HS-27A (cell line): ENCODE measurements at places on chromosomes 4 and X.

DNA sequence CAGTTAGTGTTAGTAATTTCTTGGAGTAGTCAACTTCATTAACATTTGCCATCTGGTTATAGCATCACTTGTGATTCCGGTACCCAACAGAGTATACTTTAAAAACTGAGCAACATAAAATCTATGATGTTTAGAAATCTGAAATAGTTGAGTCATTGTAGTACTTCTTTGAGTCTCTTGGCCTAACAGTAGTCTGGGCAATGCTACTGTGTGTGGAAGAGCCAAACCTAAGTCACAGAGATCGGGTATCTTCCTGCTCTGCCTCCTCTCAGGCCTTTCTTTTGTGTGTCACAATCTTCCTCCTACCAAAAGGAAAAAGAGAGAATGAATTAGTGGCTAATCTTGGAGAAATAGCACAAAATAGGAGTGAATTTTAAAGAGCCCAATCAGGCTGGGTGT, 25.5 kb downstream of the DCUN1D4 start:
- DNase-seq: no peak

DNA sequence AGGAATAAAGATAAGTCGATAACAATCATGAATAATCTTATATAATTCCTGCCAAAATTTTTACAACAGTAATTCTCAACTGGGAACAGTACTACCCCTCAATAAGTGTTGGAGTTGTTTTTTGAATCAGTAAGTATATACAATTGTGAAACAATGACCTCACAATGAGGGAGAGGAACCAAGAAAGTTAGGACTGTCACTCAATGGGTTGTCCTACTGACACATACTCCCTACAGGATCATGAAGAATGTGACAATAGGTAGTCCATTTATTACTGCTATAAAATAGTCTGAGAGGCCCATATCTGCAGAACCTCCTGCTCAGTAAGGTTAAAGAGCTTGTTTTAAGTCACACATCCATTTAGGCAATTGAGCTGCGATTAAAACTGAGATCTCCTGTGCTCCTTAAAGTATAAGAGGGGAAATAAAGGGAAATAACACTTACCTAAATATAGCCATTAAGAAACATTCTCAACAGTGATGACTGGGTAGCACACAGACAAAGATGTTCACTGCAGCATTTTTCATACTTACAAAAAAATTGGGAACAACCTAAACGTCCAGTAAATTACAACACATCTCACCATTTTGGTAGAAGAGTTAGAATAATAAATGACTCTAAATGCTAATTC, 26.2 kb downstream of the FBXW7 start:
- no peak for DNase-seq

DNA sequence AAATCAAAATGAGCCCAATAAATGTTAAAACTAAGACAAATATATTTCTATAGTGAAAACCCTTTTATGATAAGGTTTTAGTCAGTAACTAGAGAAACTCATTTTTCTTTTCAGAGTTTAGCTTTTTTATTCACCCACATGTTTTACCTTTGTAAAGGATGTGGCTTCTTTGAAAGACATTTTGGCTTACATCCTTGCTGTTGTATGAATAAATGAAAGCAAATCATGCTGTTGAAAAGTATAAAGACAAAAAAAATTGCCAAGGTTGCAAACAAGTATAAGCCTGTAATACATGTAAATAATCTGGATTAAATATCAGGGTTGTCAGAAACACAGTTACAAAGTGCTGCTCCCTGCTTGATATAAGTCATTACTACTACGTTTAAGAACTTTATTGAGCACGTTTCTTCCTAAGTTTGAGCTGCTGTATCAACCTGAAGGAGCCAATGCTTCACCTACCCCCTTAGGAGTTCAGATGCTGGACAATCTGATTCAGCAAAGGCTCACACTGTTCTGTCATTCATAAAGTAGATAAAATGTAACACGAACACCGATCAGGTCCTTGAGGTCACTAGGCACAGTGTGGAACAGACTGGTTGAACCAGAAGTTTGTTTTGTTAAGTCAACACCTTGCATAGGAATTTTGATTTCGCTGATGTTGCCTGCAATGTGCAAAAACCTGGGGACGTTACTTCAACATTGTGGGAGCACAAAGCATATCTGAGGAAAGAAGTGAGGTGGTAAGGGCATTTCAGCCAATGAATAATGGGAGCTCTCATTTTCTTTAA, 321.2 kb upstream of the BMP3 start:
- DNase-seq: no peak

DNA sequence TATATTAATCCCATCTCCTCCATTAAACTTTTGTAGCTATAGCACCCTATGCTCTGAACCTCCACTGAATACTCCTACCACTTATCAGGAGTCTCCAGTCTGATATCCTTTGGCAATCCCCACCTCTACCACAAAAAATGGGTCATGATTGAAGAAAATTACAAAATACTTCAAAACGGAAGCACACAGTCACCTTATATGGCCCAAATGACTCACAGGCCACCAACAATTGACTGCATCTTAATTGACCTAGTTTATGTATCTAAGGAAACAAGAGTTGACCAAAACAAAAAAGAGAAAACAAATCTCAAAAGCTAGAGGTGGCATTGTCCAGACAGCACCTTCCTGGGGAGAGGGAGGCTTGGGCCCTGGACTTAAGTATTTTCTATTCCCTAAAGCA, 120.0 kb upstream of the DIAPH2 start:
- no peak for DNase-seq

- no peak for DNase-seq
These were observed 64.7 kb downstream of the DHX15 start for GRCh38 chr4:24519649-24520048.

DNA sequence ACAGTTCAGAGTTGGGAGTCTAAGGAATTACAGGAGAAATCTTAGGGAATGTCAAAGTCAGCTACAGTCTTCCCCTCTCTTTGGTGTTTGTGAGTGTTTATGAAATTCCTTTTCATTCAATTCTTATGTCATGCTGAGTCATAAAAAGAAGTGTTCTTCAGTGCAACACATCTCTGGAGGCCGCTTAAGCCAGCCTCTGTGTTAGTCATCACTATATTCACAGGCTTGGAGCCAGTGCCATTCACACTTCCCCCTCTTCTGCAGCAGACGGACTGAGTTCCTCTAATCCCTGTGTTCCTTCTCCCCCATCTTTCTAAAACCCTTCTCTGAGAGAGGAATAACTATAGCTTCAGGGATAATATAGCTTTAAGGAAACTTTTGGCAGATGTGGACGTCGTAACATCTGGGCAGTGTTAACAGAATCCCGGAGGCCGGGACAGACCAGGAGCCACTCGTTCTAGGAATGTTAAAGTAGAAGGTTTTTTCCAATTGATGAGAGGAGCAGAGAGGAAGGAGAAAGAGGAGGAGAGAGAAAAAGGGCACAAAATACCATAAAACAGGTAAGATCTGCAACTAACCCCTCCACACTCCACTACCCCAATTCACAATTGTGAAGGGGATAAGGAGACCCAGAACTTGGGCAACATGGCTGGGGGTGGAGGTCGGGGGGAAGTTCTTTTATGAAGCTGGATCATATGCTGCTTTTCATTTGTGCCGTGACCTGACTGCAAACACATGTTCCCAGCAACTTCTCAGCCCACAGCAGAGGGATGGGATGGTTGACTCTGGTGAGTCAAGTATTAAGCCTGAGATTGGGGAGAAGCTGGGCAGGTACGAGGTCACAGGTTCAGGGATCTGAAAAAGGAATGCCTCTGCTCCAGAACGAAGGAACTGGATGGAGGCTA, at the start of gene SRPX2:
Gene SRPX2 (plus strand): TSS at position 244 of the 905 bp plus-strand sequence. CDS start 2,124 bp downstream, outside the sequence.
- peak; percentile 50 for DNase-seq

DNA sequence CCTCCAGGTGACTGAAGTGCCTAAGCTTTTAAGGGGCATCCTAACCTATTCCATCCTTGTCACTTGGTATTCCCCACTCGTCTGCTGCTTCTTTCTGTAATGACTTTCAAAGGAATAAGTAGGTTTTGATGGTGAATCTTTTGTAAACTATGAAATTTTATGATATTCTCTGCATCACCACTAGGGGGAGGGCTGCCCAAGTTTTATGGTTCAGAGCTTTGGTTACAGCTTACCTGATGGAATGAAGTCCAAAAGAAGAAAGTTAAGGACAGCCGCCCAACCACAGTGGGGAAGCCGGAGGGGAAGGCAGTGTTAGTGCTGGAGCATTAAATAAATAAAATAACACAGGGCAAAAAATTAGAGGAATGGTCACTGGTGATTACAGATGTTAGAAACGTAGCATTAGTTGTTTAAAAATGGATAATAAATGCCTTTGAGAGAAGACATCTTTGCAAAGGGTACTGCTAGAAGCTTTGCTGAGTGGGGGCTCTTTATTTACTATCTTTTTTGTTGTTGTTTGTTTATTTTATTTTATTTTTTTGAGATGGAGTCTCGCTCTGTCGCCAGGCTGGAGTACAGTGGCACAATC, 204.9 kb downstream of the GBA3 start:
- no peak for DNase-seq

GRCh38 chr4:67256388-67257043, 288.8 kb downstream of the CENPC start:
- no peak for DNase-seq

DNA sequence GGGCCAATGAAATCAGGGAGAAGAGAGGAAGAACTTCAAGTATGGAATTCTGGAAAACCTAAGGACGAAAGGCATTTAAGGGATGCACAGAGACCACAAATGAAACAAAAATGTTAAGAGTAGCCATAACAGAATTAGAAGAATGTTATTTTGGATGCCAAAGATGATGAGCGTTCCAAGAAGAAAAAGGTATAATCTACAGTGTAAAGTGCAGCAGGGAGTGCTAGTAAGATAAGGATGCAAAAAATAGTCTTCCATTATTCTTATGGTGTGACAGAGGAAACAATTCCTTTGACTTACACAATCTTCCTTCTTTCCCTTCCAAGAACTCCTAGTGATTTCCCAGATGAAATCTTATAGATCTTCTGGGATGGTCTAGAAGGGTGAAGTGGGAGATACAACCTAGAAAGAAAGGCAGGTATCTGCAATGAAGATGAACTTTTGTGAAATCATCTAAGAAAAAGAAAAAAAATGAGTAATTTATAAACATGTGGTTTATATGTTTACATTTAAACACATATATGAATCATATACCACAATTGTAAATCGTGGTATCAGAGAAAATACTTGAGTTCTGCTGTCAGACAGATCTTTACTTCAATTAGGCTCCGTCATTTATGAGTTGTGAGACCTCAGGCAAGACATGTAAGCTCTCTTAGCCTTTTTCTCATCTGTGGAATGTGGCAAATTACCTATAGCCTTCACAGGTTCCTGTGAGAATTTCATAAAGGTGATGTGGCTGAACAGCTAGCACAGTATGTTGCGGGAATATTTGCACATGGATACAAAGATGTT, 8.1 kb downstream of the MORF4L2 start:
- DNase-seq: no peak

DNA sequence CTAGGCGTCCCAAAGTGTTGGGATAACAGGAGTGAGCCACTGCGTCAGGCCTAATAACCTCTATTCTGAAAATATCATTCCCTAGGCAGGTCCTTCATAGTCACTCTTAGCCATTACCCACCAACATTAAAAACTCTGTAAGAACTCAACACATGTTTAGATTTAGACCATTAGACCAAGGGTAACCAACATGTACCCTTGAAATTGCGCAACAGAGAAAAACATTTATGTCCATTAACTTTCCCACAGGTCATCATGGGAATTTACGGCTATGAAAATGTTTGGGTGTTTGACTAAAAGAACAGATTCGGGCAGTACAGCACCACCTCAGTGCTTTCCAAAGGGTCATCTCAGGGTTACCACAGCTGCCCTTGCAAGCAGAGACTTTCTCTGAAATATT, 7.5 kb downstream of the KLHL13 start:
- no peak for DNase-seq

- DNase-seq: no peak
These were observed 6.0 kb downstream of the HMGN5 start for GRCh38 chrX:81195712-81196111.
